ENCODE measurements at places on chromosomes 2 and 18.

- DNase-seq: no peak
Measured at GRCh38 chr2:46861916-46862315, 53.7 kb downstream of the MCFD2 start.

DNA sequence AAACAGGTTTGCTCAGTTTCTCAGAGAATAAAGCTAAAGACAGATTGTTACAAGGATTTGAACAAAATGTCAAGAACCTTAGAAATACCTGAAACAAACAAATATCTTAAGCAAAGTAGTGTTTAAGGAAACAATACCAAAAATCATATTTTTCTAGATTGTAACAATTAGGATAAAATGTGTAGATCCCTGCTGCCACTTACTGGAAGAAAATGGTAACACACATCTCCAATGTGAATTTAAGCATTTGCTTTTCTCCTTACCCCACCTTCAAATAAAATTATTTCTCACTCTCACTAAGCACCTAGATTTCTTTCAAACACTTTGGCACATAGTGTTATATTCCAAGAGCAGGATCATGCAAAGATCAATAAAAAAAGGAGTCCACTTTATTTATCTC is 34.9 kb downstream of the SUCLG1 start:
- no peak for DNase-seq

GRCh38 chr18:68484241-68484640 is 230.7 kb downstream of the TMX3 start:
- DNase-seq: no peak

DNA sequence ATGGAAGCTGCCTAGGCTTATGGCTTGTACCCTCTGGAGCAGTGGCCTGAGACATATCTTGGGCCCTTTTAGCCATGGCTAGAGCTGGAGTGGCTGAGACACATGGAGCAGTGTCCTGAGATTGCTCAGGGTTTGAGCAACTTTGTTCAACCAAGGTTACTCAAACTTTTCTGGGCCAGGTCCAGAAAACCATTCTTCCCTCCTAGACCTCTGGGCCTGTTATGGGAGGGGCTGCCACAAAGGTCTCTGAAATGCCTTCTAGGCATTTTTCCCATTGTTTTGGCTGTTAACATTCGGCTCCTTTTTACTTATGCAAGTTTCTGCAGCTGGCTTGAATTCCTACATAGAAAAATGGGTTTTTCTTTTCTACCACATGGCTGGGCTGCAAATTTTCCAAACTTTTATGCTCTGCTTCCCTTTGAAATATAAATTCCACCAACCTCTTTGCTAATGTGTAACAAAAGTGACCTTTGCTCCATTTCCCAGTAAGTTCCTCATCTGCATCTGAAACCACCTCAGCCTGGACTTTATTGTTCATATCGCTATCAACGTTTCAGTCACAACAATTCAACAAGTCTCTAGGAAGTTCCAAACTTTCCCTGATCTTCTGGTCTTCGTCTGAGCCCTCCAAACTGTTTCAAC is 84.9 kb upstream of the MAP4K3 start:
- DNase-seq: no peak

DNA sequence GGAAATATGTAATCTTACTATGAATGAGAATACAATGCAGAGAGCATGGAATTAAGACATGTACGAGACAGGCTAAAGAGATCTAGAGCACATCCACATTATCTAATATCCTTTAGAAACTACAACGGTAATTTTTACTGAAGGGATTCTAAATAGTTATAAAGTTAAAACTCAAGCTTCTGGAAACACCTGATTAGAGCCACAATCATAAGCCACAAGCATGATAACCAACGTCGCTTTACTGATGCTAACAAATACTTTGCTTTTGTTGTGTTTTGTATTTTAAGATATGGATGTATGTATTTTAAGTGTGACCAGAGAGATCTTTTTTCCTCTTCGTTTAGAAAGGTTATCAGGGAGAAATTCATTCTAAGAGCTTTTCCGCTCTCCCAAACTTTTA is 44.0 kb upstream of the STK17B start:
- no peak for DNase-seq

DNA sequence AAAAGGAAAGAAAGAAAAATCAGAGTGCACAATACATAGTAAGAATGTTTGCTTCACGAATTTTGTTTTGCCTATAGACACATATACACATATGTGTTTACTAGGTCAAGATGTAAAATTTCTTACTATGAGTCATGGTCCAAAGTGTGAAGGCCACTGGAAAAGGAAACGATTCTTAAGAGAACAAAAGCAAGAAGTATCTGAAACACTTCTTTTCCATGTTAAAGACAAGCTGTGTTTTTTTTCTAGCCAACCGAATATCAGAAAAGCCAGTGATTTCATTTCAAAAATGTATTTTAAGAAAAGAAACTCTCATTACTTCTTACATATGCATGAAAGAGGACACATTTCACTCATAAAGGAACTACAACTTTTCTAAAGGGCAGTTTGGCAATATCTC is 24.9 kb downstream of the PECR start:
- DNase-seq: no peak

GRCh38 chr2:181289698-181290097 is 167.5 kb upstream of the ITGA4 start:
- DNase-seq: no peak

DNA sequence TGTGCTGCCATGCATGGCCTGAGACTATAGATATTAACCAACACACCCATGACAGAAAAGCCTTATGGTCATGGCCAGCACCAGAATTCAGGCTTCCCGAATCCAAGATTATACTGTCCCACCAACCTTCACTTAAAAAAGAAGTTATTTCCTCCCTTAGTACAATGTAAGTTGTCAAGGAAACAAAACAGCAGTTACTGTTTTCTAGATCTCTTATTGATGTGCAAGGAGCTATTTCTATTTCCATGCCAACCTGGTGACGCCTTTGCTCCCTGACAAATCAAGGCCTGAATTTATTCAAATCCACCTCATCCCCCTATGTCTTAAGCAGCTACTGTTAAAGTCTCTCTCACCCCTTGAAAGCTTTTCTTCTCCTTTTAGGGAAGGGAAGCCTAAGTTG is 249.3 kb downstream of the ZNF521 start:
- no peak for DNase-seq

- no peak for DNase-seq
Measured at GRCh38 chr2:212926940-212927339, 224.5 kb downstream of the IKZF2 start.

GRCh38 chr2:187198136-187198535 is 249.9 kb downstream of the CALCRL start:
- no peak for DNase-seq

DNA sequence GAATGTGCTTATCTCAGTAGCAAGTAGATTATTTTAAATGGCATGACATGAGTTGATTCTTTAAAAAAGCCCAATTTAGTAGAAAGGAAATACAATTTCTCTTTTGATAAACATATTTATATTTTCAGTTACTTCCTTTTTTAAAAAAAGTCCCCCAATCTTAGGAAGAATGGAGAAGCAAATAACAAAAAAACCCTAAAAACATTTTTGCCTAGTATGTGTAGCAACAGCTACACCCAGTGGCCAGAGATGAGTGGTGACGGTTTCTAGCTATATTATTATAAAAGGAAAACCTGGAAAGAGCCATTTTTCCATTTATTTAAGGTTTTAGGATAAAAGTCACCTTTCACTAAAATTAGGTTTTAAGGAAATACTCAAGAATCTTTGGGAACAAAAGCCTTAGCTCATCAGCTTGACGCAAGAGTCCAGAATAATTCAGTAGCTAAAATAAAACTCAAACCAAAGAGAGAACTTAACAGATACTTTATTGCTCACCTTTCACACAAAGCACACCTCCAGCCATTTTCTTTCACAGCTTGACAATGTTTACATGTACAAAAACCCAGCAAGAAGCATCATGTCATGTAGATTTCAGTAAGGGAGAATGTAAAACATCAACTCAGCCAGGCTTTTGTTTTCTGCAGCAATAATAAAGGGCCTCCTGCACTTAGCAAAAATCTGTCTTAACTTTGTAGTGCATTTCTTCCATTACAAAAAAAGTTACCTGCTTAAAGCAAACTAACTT is 15.7 kb downstream of the FAM98A start:
- DNase-seq: no peak

GRCh38 chr18:77107292-77107691 is 25.3 kb downstream of the MBP start:
- no peak for DNase-seq

- DNase-seq: peak; percentile 51
Measured at GRCh38 chr2:195408196-195408595, 248.8 kb upstream of the SLC39A10 start.

- DNase-seq: no peak
Measured at GRCh38 chr2:11144077-11144737, 11.1 kb upstream of the SLC66A3 start.

DNA sequence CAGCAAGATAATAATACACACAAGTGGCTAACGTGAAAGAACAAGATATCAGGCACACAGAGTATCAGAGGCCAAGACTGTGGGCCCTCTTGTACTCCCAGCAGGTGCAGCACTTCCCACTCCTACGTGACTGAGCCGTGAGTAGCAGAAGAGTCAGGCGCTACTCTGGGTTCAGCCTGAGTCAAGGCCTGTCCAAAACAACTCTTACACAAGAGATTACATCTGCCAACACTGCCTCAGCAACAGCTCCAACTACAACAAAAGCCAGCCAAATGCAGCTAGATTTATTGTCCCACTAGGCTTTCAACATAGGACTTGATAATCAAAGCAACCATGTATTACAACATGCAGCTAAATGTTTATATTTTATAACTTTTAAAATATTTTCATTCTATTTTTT is 56.2 kb downstream of the ITSN2 start:
- DNase-seq: peak; percentile 33

- DNase-seq: no peak
Measured at GRCh38 chr18:58514773-58515172, 114.1 kb downstream of the ALPK2 start.

- no peak for DNase-seq
Measured at GRCh38 chr2:152012697-152013096, 86.1 kb downstream of the CACNB4 start.

DNA sequence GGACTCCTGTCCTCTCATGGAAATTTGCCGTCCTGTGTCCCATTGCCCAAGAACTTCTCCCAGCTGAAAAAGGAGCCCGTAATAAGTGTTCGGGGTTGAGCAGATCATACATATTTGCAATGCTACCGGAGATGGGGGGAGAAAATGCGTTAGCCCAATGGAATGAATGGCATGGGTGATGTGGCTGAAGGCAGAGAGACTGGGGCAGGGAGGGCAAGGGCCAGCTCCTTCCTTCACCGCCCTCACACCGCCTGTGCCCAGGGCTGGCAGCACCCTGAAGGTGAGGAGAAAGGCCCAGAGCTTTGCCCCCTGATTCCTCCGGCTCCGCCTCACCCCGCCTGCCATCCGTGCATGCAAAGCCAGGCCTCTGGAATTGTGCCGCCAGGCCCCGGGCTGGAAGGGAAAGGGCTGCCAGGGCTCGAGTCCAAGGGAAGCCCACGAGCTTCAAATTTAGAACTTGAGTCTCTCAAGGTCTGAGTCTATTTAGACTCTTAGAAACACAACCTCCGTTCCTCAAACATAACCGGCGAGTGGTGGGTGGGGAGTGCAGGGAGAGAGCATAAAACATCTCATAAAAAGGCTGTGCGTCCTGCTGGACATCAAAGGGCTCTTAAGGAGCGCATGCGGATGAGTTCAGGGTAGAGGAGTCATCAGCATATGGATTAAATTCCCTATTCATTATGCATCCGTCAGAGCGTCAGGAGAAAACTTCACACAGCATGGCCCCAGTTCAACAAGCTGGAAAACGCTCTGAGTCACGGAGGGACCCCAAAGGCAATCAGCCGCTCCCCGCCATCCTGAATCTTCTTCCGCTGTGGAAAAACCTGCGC is 121.7 kb upstream of the GLI2 start:
- no peak for DNase-seq

DNA sequence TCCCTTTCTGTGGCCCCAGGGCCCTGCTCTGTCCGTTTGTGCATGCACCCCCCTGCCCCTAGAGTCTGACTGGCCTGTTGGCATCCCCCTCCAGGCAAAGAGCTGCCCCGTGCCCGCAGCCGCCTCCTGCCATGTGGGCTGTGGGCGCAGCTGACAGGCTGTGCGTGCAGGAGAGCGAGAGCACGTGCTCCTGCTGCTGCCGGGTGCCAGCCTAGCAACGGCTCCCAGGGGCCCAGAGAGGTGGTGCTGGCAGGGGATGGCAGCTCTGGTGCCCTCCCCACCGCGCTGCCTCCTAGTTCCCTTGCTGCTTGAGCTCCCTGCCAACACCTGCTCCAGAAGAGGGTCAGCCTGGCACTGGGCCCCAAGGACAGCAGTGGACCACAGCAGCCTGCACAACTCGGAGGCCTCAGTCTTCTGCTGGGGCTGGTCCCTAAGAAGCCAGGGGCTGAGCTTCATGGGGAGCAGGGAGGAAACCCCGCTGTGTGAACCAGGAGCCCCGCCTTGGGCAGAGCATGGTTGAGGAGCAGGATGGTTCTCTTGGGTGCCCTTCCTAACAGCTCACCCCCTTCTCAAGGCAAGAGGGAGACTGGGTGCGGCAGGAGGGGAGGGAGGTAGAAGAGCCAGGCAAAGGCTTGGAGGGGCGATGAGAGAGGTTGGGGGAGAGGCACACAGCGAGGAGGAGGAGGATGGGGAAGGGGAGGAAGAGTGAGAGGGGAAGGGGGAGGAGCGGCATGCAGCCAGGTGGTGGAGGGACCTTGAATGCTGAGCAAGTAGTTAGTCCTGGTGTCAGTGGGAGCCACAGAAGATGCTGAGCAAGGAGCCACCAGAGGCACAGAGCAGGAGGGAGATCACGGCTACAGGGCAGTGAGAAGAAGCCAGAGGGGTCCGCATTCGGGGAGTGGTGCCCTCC is 23.8 kb upstream of the PTMA start:
- peak; percentile 78 for DNase-seq

DNA sequence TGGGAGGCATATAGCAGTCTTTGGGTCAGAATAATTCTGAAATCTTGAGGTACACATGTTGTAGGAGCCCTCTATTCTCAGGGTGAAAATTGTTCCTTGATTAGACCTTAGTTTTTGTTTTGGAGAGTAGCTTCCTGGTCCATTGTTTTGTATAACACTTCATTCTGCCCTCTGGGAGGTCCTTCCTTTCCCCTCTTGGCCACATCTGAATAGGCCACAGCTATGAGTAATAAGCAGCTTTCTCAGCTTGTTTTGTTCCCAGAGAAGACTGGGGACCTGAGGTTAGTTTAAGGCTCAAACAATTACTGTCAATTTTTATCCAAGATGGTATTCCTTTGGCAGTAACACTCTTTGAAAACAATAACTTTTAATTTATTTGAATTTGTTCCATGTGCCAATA is 72.6 kb upstream of the NOL4 start:
- no peak for DNase-seq

GRCh38 chr18:59617468-59617932 is 79.7 kb downstream of the CCBE1 start:
- DNase-seq: no peak

- DNase-seq: no peak
Measured at GRCh38 chr2:9800975-9801726, 42.1 kb upstream of the TAF1B start.

DNA sequence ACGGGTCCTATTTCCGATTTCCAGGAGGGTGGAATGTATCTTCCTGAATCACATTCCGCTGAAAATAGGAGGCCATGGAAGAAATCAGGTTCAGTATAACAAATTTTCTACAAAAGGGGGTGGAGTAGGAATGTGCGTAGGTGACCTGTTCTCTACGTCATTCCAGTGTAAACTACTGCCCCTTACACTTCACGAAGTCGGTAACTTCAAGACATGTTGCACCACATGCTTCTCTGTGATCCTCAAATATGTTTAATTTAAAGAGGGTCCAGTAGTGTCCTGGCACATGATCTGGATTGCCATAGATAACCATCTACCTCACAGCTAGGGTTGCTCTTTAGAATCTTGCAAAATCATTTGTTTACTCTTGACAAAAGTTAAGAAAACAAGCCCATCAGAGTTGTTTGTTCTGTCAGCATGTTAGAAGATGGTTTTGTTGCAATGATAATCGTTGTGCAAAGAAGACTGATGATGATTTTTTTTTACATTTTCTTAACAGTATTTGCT is 7.5 kb upstream of the CPS1 start:
- no peak for DNase-seq

Measured in NCI-H1105 (cell line).